ENCODE measurements at places on chromosomes 1 and 21.
A peak's percentile ranks its signal among the peaks of the same experiment; 100 is the strongest.

- no peak for DNase-seq
These were observed 2.4 kb upstream of the MMP23B start for GRCh38 chr1:1629430-1630190.

- DNase-seq, result no peak
These were observed 1.9 kb upstream of the IRF2BP2 start for GRCh38 chr1:234611847-234612351.

GRCh38 chr1:42179275-42179674 is 14.7 kb upstream of the GUCA2A start:
- peak; percentile 30 for DNase-seq

DNA sequence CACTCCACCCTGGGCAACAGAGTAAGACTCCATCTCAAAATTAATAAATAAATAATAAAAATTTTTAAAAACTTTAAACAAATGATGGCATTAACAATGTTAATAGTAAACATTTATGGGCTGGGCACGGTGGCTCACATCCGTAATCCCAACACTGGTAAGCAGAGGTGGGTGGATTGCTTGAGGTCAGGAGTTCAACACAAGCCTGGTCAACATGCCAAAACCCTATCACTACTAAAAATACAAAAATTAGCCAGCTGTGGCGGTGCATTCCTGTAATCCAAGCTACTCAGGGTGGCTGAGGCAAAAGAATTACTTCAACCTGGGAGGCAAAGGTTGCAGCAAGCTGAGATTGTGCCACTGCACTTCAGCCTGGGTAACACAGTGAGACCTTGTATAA is 9.0 kb upstream of the L1TD1 start:
- no peak for DNase-seq

GRCh38 chr21:43333298-43334062 is 93.5 kb downstream of the SIK1 start:
- DNase-seq, result peak; percentile 94

GRCh38 chr1:58576727-58577653 is at the start of gene TACSTD2:
TACSTD2 (minus strand) TSS chr1:58577252; CDS start chr1:58577156, 96 bp downstream.
- no peak for DNase-seq

GRCh38 chr1:224199679-224200078 is 16.6 kb downstream of the DEGS1 start:
- DNase-seq, result no peak

DNA sequence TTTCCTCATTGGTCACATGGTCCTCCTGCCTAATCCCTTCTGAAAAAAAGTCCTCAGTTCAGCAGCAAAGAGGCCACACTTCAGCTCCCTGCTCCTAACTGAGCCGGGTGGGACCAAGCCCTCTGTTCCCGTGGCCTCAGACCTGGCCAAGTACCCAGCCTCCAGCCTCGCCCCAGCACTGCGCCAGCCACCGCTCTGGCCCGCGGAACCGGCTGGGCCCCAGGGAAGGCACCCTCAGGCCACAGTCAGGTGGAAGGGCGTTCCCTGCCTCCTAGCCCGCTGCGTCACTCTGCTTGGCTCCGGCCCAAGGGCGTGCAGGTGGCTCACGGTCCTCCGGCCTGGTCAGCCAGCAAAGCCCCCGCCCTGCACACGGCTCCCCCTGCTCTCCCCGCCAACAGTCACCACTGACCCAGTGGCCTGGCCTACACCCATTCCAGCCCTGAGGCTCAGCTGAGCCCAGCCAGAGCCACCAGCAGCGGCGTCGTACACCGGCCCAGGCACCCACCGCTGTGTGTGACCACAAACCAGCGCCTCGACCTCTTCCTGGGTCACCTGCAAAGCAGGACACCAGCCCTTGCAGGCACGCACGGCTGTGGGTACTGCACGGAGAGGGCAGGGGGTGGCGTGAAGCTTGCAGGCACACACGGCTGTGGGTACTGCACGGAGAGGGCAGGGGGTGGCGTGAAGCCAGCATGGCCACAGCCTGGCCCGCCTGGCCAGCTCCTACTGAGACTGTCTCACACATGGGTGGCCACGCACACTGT is 19.4 kb downstream of the NADK start:
- no peak for DNase-seq

DNA sequence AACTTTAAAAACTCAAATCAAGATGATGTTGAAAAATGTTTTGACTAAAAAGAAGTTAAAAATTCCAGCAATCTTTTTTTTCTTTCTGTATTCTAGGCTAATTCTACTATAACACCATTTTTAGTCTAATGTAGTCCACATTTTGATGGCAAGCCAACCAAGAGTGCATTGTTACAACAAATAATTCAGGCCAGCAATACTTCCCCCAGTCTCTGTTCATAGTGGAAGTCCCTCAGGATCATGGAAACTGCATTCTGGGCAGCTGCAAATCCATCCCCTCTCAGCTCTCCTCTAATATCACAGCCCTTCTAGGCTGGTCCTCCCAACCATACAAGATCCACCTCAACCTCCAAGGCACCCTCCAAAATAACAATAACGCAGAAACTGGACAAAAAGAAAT is 7.8 kb upstream of the CD58 start:
- DNase-seq, result no peak

DNA sequence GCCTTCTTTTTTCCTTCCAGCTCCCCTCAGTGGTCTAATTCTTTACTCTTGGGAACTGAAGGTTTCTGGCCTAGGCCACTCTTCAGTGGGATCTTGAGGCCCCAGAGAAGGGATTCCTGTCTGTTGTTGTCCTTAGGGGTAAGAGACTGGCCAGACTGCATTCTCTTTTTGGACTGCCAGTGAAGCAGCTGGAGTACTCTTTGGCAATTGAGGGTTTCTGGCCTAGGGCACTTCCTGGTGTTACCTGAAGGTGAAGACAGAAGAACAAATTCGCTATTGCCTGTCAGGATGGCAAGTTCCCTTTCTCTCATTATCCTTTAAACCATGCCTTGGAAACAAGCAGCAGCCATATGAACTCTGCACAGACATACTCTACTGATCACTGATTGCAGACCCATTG is 286.6 kb upstream of the ZP4 start:
- no peak for DNase-seq

DNA sequence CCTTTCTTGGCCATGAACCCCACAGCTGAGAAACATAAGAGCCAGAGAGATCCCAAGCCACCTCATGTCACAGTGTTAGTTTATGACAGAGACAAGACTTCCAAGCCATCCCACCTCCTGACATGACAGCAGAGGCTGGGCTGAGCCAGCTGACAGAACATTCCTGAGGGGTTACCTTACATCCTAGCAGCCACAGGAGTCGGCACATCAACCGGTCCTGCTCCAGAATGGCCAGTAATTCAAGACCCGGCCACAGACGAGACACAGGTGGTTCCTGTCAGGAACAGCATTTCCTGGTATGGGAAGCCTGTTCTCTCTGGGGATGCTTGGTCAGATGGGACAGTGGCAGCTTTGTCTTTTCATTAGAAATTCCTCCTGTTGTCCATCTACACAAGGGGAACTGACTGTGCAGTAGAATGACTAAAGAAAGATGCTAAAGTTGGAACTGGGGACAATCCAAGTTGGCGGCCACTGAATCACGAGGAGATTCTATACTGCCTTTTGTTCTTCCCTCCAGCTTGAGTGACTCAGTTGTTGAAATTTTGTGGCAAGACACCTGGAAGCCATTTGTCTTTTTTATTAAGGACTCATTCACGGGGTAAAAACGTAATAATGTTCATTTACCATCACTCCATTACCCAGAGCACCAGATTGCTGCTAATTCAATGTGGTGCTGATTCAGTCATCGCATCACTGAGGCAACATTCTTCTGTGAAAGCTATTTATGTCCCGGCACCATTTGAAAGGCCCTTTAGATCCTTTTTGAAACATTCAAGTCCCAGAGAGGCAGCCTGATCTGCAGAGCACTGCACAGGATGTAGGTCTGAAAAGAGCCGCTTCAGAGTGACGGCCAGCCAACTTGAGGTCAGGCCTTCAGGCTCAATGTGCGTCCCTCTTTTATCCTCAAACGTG is 37.2 kb upstream of the NPL start:
- peak; percentile 41 for DNase-seq

GRCh38 chr1:71916894-71917293 is 365.4 kb downstream of the NEGR1 start:
- DNase-seq, result peak; percentile 2

DNA sequence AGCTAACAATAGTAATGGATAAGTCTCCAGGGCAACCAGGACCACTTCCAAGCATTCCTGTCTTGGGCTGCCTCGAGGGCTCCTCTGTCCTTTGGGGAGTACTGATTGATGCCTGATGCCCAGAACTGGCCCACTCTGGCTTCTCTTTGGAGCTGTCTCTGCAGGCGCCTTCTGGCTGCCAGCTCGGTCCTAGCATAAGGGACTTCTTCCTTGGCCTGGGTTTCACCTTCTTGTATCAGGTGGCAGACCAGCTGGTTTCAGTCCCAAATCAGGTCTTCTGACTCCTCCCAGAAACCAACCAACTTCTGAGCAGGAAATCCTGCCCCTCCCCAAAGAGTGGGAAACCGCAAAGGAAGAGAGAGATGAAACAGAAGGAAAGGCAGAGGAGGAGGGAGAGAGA is 10.6 kb downstream of the G0S2 start:
- DNase-seq, result no peak

DNA sequence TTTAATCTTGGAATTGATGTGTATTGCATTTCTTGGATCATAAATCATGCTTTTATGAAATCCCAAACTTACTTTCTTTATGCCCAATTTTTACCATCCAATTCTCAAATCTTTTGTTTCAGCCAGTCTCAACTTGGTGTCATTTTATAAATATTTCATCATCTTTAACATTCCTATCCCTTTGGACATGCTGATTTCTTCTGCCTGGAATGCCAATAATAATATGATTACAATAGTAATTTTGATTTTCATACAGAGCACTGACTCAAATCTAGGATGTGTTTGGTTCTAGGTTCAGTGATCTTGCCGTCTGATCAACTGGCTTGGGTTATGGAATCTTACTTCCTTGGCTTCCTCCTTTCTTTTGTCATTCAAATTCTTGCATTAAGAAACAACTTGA is 12.8 kb downstream of the RRP15 start:
- DNase-seq, result no peak

DNA sequence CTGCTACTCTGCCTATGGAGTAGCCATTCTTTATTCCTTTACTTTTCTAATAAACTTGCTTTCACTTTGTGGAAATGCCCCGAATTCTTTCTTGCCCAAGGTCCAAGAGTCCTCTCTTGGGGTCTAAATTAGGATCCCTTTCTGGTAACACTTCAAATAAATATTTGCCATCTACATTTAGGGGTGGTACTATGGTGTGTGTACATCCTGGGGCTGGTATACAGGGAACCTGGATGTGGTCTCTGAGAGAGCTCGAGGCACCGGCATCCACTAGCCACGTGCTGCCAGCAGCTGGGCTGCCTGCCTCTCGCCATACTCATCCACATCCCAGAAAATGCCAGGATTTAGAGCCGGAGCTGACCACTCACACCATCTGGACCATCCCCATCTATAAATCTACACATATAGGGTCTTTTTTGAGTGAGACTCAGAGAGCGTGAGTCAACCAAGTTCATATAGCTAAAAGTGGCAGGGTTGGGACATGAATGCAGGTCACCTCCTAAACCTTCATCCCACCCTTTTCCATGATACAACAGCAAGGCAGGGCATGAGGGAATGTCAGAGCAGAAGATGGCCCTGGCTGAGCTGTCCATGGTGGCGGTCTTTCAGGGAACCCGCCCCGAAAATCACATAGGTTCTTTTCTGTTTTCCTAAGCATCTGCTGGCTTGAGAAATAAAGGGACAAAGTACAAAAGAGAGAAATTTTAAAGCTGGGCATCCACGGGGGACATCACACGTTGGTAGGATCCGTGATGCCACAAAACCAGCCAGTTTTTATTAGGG is 76.6 kb upstream of the F3 start:
- DNase-seq, result no peak

- DNase-seq, result no peak
These were observed 85.9 kb upstream of the JUN start for GRCh38 chr1:58869638-58870297.

- no peak for DNase-seq
These were observed 11.0 kb upstream of the PLA2G2C start for GRCh38 chr1:20197329-20197791.
